Testis (tissue), 5 donors: ENCODE measurements at places on chromosomes 12 and 14.
A peak's percentile ranks its signal among the peaks of the same experiment; 100 is the strongest.

GRCh38 chr12:18476861-18477260 is 215.5 kb downstream of the PIK3C2G start:
- DNase-seq: no peak

DNA sequence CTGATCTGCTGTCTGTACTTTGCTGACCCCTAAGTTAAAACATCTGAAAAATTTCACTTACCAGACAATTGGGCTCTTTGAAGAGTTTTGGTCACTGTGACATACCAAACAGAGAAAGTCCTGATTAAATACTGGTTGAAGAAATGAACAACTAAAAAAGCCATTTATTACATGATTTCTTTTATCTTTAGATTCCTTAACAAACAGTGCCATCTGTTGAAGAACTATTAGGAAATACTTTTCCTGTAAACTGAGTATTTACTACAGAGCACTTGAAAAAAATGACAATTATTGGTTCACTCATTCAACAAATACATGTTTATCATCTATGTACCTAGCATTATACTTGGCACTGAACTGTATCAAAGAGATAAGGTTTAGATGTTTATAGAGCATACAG is 6.5 kb upstream of the WASHC4 start:
- DNase-seq: no peak

- DNase-seq: no peak
These were observed 81.8 kb downstream of the NOS1 start for GRCh38 chr12:117279606-117280005.

DNA sequence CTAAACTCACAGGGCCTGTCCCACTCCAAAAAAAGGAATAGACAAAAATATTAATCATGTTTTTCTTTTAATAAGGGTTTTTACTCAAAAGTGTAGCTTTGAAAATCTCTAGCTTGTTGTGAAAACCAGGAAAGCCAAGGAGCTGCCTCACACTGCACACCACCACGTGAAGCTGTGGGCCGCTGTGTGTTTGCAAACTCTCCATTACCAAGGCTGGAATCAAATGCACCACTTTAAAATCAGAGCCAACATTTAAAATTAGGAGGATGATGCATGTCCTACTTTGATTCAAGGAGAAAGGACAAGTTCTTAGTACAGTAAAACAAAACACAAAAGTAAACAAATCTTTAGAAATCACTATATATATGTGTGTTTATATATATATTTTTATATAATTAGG is 83.0 kb downstream of the SETD3 start:
- no peak for DNase-seq

DNA sequence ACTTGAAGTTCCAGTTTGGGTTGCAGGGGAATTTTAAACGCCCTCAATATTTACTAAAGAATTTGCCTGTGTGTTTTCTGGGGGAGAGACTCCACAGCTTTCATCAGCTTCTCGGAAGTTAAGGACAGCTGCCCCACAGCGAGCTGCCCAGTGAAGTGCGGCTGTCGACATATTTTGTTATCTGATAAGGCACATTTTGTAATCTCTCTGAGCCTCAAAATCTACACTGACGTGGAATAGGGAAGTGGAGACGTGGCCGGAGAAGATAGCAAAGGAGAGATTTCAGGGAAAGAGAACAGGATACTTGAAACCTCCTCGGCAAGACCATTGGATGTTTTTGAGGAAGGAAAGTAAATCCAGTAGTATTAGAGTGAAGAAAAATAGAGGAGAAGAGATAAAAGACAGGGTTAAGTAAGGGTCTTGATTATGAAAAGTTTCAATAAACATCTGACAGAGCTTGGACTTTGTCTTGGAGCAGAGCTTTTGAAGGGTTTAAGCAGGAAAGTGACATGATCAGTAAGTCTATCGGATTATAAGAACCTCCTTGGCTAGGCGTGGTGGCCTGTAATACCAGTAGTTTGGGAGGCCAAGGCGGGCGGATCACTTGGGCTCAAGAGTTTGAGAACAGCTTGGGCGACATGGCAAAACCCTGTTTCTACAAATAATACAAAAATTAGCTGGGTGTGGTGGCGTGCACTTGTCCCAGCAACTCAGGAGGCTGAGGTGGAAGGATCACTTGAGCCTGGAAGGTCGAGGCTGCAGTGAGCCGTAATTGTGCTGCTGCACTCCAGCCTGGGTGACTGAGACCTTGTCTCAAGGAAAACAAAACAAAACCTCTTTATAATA is 1.1 kb downstream of the POLR3B start:
- peak; percentile 30 for DNase-seq

DNA sequence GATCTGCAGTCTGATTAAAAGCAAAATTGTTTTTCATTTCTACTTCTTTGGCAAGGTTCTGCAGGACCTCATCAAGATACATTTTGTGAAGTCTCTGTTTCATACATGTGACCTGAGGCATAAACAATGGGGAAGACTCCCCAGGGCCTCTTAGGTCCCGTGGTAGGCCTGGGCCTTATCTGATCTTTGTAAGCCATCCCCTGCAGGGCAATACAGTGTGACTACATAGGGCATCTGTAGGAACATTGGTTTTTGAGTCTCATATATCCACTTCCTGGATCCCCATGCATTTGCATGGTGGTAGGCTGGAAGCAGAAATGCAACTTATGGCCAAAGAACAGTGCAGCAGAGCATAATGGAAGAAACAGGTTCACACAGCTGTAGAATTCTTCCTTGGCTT is 6.0 kb downstream of the FAR2 start:
- DNase-seq: no peak

DNA sequence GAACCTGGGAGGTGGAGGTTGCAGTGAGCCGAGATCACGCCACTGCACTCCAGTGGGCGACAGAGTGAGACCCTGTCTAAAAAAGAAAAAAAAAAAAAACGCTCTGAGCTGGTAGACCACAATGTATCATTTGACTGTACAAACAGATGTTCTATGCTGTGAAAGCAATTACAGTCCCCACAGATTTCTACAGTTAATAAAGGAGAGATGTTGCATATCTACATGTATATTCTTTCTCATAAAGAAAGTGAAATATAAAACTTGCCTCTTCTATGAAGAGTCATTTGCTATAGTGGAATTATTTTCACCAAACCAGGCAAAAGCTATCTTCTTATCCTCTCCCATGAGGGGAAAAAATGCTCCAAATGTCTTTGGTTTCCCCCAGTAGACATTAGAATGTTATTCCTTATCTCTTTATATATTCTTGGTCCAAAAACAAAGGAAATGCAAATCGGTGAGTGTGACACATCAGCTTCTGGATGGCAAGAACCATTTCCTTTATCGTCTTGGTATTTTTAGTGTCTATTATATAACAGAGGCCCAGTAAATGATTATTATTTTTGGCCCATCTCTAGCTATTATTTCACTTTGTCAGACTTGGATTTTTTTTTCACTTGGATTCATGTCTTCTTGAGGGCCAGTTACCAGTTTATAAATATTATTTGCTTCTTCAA is 230.4 kb downstream of the SSPN start:
- no peak for DNase-seq

GRCh38 chr12:123763093-123763492 is 992 bp downstream of the DNAH10 start:
- DNase-seq: no peak

- peak; percentile 55 for DNase-seq
These were observed 7.4 kb upstream of the TUBA1B start for GRCh38 chr12:49138587-49138986.

DNA sequence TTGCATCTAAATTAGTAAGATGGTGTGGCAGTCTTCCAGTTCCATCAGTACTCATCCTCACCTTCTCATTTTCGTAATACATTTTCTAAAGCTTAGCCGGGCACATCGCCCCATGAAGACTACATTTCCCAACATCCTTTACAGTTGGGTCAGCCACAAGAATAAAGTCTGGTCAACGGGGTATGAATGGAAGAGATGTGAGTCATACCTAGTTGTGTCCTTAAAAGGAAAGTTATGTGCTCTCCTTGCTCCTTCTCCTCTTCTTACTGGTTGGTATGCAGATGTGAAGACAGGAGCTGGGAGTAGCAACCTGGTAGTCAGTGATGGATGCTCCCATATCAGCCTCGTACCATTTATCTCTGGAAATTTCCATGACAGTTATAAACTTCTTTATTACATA is 35.9 kb upstream of the EGLN3 start:
- no peak for DNase-seq

- DNase-seq: no peak
These were observed 91.6 kb upstream of the PTPRQ start for GRCh38 chr12:80352474-80352873.

DNA sequence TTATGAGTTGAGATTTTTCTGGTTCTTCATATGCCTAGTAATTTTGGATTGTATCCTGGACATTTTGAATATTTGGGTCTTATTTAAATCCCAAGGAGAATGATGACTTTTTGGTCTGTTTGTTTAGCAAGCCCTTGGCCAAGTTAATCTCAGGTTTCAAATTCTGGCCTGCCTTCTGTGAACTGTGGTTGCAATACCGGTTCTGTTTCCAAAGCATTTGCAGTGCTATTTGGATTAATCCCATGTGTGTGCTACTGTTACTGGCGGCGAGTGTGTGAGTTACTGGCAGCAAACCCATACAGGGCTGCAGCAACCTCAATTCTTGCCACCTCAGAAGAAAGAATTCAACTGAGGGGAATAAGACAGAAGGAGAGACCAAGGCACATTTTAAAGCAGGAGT is 51.1 kb downstream of the TMEM260 start:
- no peak for DNase-seq

DNA sequence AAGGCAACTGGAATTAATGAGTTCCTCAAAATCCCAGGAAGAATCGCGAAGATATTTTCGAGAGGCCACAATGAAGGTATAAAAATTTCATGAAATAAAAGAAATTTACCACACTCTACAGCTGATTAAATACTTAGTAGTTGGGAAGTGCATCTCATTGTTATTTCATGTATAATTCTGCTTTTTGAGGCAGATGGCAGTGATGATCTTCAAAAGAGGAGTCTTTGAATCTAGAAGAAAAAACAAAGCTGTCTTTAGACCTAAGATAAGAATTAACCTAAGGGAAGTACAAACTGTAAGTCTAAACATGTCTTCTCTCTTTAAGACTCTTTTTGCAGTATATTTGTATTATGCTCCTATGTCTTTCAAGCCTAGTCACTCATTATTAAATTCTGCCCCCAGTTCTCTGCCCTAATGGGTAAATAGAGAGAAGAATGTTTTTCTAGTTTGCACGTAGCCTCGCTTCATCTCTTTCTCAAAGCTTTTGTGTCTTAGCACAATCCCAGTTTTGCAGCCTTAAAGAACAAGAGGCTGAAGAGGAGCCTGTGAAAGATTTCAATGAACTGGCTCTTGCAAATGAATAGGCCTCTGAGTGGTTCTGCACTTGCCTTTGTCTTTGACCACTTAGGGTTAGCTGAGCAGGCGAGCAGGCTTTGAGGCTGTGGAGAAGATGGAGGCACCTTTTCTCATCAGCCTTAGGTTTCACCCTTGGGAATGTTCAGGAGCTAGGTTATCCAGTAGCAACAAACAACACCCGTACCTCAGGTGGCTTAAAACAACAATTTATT is 32.7 kb downstream of the CFAP54 start:
- no peak for DNase-seq

DNA sequence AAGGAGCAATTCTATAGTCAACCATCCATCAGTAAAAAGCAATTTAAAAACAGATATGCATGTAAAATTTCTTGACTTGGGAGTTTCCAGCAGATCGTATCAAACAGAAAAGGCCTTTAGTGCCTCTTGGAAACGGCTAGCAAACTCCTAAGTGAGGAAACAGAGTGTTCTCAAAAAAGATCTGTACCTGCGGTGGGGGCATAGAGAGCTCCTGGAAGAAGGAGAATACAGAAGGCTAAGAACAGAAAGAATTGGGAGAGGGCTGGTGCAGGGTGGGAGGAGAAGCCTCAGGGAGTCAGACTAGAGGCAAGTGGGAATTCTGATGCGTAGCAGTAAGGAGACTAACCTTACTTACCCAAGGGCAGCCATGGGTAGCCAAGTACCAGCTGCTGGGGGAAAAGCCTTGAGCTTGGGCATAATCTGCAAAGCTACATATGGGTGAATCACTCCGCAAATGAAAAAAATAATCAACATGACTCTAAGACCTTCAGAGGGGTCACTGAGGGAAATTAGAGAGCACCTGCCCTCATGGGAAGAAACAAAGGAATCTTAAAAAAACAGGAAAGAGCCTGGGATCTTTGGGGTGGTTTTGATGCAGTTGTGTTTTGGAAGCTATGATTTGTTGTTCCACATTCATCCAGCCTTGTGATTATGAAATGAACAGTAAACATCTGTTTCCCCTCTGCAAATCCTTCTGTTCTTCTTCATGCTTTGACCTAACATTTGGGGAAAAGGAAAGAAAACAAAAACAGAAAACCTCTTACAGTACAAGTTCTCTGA is 10.4 kb downstream of the RHOJ start:
- no peak for DNase-seq

GRCh38 chr12:65528127-65528526 is 249.6 kb downstream of the MSRB3 start:
- no peak for DNase-seq

DNA sequence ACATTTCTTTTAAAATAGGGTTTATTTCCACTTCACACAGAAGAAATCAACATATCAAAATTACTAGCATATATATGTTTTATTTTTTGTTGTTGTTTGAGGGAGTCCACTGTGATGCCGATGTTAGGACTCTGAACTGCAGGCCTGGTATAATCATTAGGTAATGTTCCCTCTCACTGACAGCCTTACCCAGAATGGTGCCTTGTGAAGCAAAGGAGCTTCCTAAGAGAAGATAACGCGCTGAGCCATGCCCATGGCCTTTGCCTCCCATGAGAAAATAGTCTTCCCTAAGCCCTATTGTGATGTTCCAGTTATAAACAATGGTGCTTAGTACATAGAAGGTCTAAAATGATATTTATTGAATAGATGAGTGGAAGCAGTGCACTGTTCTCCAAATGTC is 12.0 kb downstream of the GNG2 start:
- DNase-seq: no peak

DNA sequence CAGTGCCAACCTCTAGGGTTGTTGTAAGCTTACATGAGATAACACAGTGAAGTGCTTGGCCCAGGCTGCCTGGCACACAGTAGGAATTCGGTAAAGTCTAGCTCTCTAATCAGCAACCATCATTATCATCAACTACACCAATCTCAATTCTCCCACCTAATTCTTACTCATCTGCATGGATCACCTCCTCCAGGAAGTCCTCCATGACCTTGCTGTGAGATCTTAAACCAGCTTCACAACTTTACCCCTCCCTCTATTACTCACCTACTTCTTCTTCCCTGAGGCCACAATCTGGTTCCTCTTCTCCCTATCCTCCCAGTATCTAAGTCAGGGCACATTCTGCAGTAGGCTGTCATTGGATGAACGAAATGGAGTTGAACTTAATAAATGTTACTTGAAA is 67.3 kb downstream of the GSC start:
- no peak for DNase-seq

DNA sequence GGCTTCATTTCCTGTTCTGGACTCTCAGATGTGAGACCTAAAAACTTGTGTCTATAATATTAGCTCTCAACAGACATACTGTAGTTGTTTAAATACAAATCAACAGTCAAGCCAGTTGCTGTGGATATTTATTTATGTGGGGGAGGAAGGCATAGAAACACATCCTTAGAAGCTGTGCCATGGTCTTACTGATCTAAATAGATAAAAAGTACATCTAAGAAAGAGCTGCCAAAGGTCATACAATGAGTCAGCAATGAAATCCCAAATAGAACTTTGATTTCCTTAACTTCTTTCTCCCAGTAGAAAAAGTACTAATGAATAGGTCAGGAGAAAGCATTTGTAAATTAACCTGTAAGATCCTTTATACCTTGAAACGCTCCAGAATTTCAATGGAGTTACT is 185.1 kb downstream of the AKAP6 start:
- DNase-seq: no peak
